ENCODE measurements at places on chromosomes 3 and 15.
A peak's percentile ranks its signal among the peaks of the same experiment; 100 is the strongest.

DNA sequence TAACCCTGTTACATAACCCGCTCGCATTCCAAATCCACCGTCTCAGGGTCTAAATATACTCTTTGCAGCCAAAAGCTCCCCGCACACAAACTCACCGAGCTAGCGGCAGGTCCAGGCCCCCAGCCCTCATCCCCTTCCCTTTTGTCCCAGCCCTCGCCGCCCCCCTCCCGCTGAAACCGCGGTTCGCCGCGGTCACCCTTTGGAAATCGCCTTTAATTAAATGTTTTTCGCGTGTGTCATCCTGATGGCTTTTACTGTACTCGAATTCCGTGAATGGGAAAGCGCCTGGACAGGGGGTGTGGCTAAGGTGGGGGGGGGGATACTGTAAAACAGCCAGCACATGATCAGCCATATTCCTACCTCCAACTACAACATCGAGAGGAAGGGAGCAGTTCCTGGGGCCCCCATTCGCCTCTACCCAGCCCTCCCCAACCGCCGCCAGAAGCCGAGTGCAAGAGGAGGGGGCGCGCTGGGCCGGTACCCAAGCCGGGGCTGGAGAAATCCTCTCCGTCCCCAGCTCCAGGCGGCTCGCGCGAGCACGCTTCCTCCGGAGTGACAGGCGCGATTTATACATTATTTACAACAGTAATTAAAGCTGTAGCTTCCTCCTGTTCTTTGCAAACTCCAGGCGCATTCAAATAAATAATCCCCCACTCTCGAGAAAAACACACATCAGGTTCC is 1.7 kb downstream of the RORA start:
- peak; percentile 77 for DNase-seq

DNA sequence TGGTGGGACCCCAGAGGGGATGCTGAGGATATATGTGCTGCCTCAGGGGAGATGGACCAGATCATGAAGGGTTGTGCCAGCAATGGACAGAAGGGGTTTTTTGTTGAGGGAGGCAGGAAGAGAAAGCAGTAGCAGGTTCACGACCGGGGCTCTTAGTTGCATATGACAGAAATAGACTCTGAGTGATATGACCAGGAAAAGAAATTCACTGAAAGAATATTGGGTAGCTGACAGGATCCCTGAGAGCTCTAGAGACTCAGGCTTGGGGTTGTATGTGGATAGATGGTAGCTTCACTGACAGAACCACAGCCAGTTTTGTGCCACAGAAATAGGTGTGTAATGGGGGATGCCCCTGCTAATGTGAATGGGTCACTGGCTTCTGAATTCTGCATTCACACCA is 241.6 kb downstream of the ZNF621 start:
- no peak for DNase-seq

DNA sequence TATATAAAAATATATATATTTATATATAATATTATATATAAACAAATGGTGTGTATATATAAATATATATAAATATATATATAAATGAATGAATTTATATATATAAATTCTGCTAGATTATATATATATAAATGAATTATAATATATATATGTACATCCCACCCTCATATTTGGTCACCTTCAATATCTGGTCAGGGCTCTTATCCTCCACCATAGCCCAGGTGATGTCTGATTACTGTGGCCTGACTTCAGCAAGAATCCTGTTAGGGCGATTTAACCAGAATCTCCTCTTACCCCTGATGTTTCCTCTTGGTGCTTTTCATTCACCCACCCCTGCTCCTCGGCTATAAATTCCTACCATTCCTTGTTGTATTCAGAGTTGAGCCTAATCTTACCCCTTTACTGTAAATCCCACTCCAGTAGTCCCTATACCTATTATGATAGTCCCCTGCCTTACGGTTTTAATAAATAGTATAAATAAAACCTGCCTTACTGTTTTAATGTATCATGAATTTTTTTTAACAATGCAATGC is 439.6 kb downstream of the PLOD2 start:
- DNase-seq = no peak

GRCh38 chr15:51966192-51966591 is 5.4 kb downstream of the LEO1 start:
- DNase-seq = peak; percentile 17

GRCh38 chr3:187286467-187287059 is 5.0 kb downstream of the MASP1 start:
- DNase-seq = peak; percentile 87

DNA sequence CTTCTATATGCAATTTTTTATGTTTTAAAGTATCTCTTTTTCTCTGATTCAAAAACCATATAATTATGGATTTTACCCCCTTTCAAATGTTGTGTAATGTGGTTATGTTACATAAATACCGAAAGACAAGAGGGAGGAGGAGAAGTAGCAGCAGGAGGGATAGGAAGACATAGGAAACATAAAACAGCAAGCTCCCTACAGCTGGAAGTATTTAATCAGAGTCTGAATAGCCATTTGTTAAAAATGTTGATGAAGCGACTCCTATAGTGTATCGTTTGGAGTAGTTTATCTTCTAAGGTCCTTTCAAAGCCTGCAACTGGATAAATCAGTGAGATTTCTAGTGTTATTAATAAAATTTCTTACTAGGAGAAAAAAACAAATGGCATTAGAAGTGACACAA is 598.1 kb upstream of the GOLIM4 start:
- DNase-seq = no peak

GRCh38 chr3:105137911-105138310 is 228.8 kb upstream of the ALCAM start:
- DNase-seq = no peak

GRCh38 chr3:126309861-126310655 is 47.1 kb downstream of the KLF15 start:
- DNase-seq = no peak

DNA sequence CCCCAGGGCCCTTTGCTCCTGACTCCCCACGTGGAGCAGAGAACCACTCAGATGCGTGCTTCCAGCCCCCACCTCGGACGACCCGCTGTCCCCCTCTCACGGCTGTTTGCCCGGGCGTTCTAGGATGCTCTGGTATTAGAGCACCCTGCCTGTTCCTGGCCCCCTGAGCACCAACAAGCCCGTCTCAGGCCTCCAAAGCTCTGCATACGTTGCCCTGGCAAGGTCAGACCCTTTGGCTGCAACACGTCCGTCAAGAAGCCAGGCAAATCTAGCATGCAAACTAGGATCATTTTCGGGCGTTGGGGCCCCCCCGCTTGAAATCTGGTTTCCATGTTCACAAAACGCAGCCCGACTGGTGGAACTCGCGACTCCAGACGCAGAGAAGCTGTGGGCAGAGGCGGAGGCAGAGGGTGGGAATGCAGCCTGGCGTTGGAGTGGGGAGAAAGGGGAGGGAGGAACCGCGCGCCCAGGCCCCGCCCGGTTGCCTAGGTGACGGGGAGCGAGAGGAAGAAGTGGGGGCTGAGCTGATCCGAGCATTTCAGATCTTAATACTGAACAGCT is 86.2 kb upstream of the PIAS1 start:
- DNase-seq = peak; percentile 78

GRCh38 chr3:152858170-152858800 is 23.4 kb downstream of the P2RY1 start:
- DNase-seq = no peak

DNA sequence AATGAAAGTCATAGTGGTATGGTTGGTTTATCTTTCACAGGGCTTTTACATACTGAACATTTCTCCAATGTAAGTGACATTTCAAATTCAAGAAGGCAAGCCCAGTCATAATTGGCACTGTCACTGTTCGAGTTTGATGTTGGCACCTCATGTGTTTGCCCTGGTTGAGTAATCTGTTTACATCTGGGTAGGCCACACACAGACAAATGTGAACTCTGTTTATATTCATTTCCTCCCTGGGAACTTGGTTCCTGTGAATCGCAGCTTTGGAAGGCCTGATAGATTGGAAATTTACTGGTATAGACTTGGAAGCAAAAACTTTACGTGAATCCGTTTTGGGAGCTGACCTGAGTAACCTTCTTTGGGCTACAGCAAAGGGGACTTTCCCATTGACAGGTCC is 395.2 kb upstream of the AZI2 start:
- peak; percentile 3 for DNase-seq

DNA sequence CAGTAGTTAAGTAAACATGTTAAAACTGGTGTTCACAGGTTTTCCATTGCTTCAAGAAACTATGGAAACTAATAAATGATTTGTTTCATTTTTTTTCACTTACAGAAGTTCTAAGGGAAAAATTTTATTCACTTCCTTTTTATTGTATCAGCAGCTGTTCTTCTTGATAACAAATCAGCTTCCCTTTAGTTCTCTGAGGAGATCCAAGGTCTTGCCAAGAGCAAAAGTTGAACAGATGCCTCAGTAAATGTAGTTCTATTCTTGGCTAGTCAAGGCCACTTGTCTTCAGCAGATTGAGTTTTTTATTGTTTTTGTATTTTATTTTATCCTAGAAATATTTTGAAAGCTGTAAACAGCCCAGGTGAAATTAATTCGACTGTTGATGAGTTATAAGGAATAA is 41.8 kb downstream of the KCNH8 start:
- no peak for DNase-seq

DNA sequence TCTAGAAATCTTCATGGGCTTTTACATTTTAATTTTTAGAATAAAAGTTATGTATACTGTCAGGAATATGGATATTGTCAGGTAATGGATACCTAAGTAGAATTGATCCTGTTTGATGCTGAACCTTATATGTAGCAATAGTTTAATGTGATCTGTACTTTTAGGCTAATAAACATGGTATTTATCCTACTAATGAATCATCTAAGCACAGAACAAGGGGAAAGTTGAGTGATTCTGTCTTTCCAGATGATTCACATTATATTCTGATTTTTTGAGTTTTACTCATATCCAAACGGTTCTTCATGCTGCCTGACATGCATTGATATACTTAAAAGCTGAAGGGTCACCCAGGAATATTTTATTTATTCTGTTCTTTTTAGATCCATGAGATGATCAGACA is 34.5 kb downstream of the FANCI start:
- DNase-seq = peak; percentile 32

GRCh38 chr15:96344060-96344705 is 13.7 kb downstream of the NR2F2 start:
- DNase-seq = no peak

DNA sequence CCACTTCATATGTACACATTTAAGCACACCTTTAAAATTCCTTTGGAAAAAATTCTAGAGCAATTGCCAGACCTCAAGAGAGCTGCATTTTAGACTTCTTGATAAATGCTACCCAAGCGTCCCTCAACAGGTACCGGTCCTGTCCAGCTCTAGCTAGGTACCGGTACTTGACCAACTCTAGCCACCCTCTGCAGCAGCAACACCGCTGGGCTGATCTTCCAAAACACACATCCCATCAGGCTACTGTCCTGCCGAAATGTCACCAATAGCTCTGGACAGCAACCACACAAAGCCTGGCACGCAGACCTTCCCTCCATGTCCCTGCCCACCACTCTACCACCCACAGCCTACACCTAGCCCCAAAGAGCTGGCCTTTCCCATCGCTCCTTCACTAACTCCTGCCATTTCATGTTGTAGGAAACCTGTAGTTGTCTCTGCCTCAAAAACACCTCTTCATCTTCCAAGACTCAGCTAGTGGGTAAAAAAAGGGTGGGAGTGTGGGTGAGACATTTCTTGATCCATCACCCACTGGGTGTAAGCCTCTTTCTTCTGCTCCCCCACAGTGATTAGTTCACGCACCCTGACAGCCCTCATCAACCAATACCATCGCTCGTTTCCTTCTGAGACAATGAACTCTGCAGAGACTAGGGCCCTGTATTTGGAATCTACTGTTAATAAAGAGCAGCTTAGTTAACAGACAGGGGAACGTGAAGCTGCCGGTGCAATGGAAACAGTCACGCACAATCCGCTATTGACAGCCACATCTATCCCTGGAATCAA is 6.8 kb downstream of the CHSY1 start:
- DNase-seq = no peak
